Left hindlimb (tissue), 1 donor: ENCODE measurements at places on chromosomes 11 and 22.
A peak's percentile ranks its signal among the peaks of the same experiment; 100 is the strongest.

DNA sequence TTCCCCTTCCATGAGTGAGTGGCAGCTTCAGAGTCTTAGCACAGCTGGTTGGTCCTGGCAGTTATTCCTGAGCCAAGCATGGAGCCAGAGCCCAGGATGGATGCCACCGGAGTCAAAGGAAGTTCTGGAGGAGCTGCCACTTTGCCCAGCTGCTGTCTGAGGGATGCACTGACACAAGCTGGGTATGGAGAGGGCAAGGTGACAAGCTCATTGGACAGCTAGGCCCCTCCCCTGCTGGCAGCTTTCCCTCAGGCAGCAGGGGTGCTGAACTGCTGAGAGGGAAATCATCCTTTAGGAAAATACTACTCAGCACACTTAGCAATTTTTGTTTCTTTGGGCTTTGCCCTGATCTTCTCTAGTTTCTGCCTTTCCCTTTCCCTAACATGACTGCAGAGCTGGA lies 99.3 kb upstream of the SESN3 start:
- DNase-seq, result peak; percentile 71

- DNase-seq, result peak; percentile 48
Measured at GRCh38 chr11:43852057-43852636, 28.5 kb upstream of the ALKBH3 start.

GRCh38 chr11:30454111-30454510 lies 131.2 kb downstream of the ARL14EP start:
- no peak for DNase-seq

GRCh38 chr11:61632096-61632495 lies 48.1 kb upstream of the DAGLA start:
- no peak for DNase-seq

- no peak for DNase-seq
Measured at GRCh38 chr11:71917646-71918140, 10.7 kb downstream of the XNDC1N start.

DNA sequence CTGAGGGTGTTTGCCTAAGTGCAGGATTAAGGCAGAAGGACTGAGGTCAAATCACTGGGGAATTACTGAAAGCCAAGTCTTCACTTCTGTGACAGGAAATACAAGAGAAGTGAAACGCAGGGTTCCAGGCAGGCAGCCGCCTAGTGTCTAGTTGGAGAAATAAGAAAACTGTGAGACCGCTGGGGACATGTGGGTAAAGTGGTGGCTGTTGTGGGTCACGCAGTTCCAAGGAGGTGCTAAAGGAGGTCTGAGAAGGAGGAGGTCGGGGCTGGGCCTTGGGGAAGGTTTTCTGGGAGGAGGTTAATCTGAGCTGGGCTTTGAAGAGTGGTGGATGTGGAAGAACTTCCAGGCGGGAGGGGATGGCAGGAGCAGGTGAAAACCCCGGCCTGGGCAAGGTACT lies 11.2 kb downstream of the MCM5 start:
- no peak for DNase-seq

DNA sequence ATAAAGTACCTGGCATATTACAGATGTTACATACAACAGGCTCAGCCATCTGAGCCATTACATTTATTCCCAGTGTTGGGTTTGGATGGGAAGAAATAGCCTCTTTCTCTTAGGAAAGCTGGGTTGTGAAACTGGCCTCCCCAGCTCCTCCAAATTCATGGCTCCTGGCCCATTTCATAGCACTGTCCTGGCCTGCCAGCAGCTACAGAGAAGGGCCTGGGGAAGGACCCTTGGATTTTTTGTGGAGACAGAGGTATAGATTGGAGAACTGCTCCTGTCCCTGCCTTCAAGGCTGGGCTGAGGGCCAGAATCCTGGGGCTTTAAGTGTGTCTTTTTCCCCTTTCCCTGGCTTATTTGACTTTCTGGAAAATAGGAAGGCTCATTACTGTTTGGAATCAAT lies 18.0 kb downstream of the PKNOX2 start:
- DNase-seq, result no peak

DNA sequence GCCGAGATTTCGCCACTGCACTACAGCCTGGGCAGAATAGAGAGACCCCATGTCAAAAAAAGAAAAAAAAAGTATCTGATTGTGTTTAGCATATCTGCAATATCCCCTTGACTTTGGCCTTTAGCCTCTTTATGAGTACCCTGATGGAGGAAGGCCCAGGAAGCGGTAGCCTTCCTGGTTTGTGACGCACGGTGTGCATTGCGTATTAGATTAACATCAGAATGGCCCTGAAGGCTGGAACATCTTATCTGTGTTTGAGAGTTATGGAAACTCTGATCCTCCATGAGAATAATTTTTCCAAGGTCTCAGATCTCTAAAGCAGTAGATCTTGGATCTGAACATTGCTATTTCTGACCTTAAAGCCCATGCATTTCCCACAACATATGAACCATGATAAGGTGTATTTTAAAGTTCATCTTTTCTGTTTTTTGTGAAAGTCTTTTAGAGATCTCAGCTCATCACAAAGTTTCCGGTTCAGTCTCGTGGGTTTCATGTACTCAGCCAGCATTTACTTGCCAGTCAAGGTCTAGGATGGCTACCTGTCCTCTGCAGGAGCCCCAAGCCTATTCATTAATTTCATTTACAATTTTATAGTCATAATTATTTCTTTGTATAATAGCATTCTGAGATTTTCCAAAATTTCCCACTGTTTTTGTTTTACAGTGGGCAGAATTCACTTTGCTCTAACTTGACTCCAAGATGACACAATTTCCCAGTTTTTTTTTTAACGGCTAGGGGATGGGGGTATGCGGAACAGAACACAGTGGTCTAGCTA lies 605 bp upstream of the FDX1 start:
- no peak for DNase-seq

GRCh38 chr22:49538006-49538405 lies 289.7 kb downstream of the BRD1 start:
- DNase-seq, result no peak

DNA sequence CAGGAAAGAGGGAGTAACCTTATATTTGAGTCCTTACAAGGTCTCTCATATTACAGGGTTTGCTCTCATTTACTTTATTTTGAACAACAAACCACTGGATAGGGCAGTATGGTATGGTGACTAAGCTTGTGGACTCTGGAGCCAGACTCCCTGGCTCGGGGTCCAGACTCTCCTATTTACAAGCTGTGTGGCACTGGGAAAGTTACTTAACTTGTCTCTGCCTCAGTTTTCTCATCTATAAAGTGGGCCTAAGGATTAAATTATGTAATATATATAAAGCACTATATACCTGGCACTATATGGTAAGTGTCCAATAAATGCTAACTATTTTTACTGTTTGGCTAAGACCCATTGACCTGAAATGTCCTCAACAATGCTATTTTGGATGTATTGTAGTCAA lies 1.7 kb upstream of the DCHS1 start:
- DNase-seq, result no peak
